ENCODE measurements at places on chromosomes 6 and 20.

GRCh38 chr20:44217342-44218092 is 6.9 kb upstream of the OSER1 start:
- DNase-seq: peak; percentile 41

GRCh38 chr6:122511193-122511924 is 39.8 kb upstream of the SERINC1 start:
- no peak for DNase-seq

DNA sequence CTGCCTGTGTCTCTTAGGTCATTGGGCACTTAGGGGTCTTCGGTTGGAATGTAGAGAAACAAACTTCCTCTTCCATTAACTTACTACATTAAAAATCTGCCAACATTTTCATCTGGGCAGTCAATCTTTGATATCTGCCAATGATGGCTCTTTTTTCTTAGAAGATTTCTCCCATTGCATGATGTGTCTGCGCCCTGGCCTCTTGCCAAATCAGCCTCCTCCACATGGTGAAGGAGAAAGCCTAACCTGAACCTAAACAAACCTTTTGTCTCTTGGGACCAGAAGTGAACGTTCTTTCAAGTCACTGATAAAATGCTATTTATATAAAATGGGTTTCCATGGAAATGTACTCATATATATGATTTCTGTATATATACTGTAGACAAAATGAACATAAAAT is 998.9 kb upstream of the GJE1 start:
- DNase-seq: no peak

GRCh38 chr20:50762435-50763220 is 31.2 kb downstream of the PARD6B start:
- no peak for DNase-seq

DNA sequence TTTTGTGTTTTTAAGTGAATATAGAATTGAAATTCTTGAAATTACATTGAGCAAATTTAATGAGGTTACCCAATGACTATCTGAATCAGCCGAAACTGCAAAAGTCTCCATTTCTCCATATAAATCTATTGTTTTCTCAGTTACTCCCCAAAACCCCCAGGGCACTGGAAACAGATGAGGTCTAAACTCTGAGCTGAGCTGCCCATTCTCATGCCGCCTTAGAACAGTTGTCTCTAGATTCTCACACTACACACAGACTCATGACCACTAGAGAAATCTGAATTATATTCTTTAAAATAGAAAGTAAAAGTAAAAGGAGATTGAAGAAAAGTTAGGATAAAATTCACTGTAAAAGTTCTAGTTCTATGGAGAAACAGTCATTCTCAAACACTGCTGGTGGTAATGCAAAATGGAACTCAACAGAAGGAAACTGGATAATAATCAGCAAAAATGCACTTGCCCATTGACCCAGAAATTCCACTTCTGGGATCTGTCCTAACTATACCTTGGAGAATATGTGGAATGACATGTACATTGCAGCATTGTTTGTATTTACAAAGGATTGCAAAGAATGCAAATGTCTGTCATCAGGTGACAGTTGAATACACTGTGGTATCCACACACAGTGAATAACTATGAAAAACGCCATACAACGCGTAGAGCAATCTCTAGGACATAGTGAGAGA is 125.5 kb downstream of the IPCEF1 start:
- DNase-seq: no peak

GRCh38 chr20:34736106-34736735 is 32.1 kb downstream of the TP53INP2 start:
- no peak for DNase-seq

DNA sequence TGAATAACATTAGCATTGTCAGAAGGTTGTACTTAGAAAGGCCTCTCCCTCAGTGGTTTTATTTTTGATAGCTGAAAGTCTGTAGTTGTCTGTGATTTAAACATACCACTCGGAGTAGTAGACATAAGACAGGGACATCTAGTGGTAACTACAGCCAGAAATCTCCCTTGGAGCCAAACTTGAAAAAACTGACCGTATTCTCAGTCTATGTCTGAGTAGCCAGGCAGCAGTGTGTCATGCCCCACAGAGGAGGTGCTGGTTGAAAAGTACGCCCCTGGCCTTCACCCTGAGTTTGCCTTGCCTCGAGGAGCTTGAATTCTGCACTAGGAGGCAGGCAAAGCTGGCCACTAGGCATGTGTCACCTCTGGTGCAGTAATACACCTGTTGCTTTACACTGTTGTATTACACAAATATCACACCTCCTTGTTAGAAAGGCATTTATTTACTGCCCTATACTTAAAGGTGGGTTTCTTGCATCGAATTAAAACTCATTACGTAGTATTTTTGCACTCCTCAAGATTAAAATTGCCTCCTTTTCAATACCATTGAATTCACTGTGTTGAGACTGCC is 20.8 kb downstream of the ZBTB2 start:
- no peak for DNase-seq

DNA sequence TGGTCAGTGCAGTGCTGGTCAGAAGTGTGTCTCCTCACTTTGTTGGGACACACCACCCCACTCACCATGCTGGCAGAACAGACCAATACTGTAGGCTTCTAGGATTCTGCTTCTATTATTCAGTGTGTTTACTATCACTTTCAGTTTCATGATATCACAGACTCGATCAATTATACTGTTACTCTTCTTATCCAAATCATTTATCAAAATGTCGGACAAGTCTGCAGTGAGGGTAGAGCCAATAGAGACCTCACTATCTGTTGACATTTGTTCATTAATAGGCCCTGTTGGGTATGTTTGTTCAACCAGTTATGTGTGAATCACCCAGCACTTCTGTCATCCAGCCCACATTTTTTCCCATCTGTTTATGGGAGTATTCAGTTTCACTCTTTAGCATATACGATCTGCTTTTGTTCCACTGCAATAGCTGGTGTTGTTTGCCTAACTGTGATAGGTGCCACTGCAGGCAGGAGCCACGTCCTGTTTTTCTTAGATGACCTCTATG is 140.1 kb downstream of the NRN1 start:
- DNase-seq: no peak

DNA sequence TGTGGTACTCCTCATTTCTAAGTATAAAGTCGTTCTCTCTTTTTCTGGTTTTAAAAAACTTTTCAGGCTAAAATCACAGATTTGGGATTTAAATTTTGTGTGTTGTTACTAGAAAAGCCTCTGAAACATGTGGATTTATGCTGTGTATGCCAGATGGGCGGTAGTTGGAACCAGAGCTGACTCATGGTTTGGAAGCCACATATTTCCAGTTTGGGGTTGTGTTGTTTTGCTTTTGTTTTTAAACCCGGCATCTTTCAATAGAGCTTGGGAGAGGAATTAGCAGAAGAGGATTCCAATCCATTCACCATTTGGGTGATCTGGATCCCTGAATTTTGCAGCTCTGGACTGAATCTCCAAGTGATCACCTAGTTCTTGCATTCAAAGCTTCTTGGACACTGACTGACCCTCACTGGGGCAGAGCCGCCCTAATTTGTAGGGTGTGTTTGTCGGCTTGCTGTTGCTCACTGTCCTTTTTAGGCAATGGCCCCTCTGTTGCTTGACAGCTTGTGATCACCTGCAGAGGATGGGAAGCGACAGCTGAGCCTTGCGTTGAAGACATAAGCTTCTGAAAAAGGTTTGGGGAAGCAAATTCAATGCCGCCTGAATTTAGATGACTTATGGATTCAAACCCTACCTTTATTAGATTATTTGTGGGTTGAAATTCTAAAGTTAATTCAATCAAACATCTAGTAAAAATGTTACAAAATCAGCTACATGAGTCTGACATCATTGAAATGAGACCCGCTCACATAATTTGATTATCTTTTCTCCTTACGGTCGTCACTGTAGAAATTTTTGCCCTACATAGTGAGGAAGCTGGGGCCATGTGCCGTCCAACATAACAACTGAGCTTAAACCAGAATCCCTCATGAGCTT is 79.9 kb upstream of the CD83 start:
- DNase-seq: no peak

DNA sequence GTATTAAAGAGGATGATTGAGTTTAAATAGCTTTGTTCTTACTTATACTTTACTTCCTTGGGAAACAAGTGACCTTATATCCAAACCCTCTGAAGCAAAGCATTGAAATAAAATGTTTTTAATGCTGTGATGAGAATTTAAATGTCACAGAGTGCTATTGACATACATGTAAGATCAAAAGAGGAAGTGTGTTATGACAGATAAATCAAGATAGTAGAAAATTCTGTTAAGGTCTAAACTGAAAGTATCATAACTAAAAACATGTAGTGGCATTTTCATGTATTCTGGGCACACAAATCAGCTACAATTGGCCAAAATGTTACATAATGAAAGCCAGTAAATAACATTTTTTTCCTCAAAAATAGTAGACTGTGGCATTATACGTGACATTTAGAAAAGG is 318.0 kb downstream of the GRIK2 start:
- DNase-seq: no peak

- no peak for DNase-seq
These were observed 207.2 kb downstream of the BTBD9 start for GRCh38 chr6:38432479-38432878.

DNA sequence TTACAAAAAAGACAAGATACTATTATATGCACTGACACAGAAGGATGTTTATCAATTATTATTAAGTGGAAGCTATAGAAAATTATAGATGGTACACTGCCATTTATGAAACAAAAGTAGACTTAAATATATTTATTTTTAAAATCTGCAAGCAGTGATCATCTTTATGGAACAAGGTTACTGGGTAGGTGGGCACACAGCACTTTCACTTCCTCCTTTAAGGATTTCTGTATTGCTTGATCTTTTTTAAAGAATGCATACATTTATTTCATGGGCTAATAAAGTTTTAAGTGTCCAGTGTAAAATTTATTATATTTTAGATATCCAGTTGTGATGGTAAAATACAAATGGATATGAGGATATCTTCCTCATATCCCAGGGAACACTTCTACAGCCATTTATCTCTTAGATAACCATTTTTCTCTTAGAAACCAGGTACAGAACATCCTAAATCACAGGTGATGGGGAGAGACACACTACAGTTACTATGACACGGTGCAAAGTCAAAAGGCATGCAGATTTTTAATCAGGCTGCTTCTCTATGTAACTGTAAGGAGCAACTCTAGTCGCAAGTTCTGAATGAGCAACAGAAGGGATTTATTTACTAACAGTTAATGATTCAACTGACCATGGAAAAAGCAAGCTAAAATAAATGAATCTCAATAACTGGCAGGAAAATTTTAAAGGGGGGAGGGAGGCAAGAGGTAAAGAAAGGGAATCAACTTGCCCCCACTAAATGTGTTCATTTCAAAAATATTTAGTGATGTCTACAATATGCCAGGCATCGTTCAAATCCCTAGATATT is 2.2 kb downstream of the FBXL4 start:
- DNase-seq: no peak

- no peak for DNase-seq
These were observed 232.8 kb downstream of the RNGTT start for GRCh38 chr6:88730611-88731011.

DNA sequence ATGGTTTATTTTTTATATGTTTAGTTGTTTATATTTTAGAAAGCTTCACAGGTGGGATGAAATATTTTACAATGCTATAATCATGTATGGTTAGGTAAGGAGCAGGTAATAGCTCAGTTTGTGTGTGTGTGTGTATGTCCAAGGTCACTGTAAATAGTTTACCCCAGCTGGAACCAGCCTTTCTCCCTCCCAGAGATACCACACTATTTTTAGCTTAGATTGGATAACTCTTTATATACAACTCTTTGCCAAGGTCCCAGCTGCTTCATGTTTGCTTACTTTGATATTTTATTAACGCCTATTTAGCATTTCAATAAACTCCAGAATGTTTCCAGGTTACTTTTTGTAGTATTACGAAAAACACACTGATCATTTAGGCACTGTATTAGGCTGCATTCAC is 1.8 kb upstream of the PEX7 start:
- DNase-seq: no peak

DNA sequence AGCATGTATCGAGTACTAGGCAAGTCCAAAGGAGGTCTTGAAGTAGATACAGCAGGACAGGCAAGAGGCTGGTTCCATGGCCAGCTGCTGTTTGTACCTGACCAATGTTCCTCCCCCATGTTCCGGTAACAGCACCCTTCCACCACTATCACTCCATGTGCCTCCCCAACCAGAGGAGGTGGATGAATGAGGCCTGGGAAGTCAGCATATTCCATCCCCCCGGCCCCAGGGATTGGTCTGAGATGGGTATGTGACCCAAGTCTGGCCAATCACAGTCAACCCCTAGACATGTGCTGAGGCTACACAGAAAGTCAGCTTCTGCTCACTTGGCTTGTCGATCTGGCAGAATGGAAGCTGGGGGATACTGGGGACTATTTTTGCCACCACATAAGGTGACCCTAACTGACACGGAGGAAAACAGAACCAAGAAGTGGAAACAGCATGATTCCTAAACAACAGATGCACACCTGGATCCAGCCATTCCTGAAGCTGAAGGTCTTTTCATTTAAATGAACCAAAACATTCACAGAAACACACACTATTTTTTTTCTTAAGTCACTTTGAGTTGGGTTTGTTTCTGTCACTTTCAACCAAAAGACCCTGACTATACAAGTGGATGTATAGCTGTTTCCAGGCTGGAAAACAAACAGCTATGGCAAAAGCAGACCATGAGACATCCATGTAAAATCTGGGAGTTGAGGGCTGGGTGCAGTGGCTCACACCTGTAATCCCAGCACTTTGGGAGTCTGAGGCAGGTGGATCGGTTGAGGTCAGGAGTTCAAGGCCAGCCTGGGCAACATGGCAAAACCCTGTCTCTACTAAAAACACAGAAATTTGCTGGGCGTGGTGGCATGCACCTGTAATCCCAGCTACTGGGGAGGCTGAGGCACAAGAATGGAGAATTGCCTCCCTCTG is 70.4 kb upstream of the PTPN1 start:
- DNase-seq: no peak

DNA sequence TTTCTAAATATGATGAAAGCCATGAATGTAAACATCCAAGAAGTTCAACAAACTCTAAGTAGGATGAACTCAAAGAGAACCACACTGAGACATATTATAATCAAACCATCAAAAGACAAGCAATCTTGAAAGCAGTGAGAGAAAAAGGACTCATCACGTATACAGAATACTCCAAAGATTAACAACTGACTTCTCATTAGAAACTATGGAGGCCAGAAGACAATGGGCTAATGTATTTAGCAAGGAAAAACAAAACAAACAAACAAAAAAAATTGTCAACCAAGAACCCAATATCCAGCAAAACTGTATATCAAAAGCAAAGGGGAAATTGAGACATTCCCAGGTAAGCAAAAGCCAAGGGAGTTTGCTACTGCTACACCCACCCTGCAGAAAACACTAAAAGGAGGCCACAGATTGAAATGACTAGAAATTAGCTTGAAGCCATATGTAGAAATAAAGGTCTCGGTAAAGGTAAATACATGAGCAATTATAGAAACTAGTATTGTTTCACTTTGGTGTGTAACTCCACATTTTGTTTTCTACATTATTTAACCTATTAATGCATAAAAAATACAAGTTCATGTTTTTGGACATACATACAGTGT is 301.1 kb upstream of the QKI start:
- DNase-seq: no peak

- no peak for DNase-seq
These were observed 194.1 kb downstream of the RIMS1 start for GRCh38 chr6:72080260-72080941.
